NCI-H2107 (cell line): ENCODE measurements at places on chromosomes 1 and 21.

GRCh38 chr1:167463080-167463479 lies 55.2 kb downstream of the CD247 start:
- no peak for DNase-seq

DNA sequence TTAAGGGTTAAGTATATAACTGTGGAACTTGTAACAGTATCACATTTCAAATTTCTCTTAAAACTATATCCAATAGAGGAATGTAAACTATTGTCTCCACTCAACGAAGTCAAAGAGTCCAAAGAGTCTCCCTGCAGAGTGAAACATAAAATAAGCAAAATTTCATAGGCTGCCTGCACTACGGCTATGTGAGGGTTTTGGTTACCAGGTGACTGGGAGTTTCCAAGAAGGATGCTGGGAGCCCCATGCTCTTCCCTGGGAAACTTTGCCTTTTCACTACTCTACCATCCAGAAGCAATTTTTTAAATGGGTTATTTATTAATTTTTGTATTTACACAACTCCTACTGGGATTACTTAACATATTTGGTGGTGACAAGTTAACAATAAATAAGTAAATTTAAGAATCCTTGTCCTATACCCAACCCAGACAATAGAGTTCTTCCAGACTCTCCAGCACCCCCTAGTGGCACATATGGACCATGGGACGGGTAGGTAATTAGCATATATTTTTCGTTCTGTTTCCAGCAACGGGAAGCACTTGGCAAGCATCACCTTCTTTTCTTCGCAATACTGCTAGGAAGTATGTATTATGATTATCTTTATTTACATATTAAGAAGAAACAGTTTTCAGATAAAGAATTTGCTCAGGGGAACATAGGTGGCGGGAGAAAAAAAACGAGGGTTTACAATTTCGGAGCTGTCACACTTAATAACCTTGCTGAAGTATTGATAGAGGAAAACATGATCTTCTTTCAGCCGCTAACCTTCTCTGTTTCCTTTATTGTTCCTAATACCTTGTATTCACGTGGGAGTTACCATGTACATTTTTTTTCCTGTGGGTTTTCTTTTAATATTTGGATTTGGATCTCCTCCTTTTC lies 3.5 kb downstream of the FMO2 start:
- DNase-seq, result peak; percentile 34

- DNase-seq, result no peak
Observed at GRCh38 chr1:162310337-162310736, 66.3 kb downstream of the SPATA46 start.

DNA sequence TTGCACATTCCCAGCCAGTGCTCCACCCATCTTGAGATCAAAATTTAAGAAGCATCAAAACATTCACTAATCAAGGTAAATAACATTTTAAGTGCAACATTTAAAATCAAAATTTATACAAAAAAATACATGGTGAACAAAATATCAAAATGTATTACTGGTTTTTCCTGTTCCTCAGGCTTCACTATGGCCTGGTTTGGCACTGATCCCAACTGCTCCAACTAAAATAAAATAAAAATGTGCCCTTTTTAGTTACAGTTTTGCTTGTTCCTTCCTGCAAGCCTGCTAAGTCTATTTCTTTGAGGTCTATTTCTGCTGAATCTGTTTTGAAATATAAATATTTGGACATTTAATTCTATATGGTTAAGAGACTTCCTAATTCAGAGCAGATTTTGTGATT lies 54.9 kb downstream of the ADAMTS1 start:
- no peak for DNase-seq
